ENCODE measurements at places on chromosomes 11 and 22.

- no peak for DNase-seq
Measured at GRCh38 chr11:66226101-66226500, 42.3 kb upstream of the RAB1B start.

DNA sequence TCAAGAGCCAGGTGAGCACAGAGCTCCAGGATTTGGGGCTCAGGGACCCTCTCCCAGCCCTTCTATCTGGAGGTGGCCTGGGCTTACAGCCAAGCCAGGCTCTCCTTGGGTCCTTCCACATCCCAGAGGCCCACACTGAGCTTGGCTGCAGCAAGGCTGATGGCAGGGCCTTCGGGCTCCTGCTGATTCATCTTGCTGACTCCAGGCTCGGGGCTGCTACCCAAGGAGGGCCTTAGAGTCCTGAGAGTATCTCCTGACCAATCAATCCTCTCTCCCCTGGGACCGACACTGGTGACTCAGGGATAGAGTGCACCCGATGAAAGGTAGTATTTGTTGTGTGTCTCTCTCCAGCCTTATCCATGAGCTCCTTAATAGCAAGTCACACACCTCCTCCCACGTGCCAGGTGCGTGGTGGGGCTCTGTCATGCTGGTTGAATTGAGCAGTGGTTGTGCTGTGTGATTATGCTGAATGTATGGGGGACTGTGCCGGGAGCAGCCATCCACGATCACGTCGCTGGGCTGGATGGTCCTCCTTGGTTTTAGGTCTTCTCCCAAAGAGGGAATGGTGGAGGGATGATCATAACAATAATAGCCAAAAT, 62.3 kb downstream of the GRIK4 start:
- DNase-seq, result no peak

DNA sequence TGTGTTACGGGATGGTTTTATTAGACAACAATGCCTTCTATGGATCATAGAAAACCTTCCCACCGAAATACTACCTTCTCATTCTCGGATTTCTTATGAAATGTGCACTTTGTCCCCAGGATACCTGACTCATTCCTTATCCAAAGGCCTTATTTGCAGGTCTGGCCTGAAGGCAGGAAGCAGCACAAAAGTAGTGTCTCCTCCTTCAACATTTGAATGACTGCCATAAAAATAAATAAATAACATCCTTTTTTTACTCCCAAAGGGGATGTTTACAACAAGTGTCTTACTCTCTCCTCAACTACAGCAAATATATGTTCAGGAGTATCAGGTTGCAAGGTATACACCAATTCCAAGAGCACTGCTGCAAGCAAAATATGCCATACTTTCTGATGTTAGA, 41.6 kb upstream of the PAK1 start:
- DNase-seq, result no peak

GRCh38 chr22:27614006-27614649, 187.4 kb downstream of the MN1 start:
- no peak for DNase-seq

- DNase-seq, result no peak
Measured at GRCh38 chr22:39643311-39644083, 72.9 kb downstream of the CACNA1I start.

GRCh38 chr11:58617976-58618557, 4.4 kb upstream of the CNTF start:
- no peak for DNase-seq

- no peak for DNase-seq
Measured at GRCh38 chr22:24367841-24368240, 59.6 kb upstream of the ADORA2A start.

- no peak for DNase-seq
Measured at GRCh38 chr11:72647882-72648281, 26.3 kb downstream of the PDE2A start.

DNA sequence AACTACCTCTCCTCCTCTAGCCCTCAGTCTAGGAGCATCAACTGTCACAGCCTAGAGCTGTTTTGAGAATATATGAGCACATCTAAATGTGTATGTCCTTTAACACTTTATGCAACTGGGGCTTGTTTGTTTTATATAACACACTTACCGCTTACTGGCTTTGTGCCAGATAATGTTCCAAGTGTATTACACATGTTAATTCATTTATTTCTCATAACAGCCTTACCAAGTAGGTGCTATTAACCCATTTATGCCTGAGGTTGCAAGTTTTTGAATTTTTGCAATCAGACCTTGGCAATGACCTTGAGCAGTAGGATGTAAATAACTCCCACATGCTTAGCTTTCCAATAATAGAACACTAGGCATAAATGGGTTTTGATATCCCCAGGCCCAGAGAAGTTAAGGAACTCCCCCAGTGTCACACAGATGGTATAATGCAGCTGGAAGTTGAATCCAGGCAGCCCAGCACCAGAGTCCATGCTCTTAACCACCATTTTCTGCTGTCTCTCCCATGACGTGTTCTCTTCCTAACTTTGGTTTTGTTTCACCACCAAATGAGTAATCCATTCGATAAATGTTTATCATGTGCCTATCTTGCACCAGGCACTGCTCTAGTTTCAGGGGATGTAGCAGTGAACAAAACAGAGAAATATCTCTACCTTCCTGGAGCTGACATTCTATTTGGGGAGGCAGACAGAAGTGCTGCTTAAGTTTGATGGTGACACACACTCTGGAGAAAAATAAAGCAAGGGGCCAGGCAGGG, 23.1 kb downstream of the PRDM11 start:
- DNase-seq, result no peak

GRCh38 chr22:29396126-29396525, 7.8 kb upstream of the AP1B1 start:
- DNase-seq, result no peak

- DNase-seq, result no peak
Measured at GRCh38 chr22:17884893-17885292, 110.6 kb upstream of the BID start.

DNA sequence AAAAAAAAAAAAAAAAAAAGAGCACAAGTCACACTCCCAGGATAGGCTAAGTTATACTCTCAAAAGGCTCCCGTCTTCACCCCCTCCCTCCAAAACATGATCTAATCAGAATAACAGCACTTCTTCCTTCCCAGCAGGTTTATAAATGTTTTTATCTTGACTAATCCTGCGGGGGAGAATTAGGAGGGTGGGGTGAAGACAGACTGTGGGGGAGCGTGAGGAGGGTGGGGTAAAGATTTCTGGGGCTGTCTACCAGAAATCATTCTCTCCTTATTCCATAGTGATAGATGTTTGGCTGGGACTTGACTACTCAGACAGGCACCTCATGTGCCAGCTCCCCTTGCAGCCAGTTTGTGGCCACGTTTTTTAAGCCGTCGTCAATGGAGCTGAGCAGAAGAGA, 17.0 kb downstream of the KCNE3 start:
- DNase-seq, result no peak

DNA sequence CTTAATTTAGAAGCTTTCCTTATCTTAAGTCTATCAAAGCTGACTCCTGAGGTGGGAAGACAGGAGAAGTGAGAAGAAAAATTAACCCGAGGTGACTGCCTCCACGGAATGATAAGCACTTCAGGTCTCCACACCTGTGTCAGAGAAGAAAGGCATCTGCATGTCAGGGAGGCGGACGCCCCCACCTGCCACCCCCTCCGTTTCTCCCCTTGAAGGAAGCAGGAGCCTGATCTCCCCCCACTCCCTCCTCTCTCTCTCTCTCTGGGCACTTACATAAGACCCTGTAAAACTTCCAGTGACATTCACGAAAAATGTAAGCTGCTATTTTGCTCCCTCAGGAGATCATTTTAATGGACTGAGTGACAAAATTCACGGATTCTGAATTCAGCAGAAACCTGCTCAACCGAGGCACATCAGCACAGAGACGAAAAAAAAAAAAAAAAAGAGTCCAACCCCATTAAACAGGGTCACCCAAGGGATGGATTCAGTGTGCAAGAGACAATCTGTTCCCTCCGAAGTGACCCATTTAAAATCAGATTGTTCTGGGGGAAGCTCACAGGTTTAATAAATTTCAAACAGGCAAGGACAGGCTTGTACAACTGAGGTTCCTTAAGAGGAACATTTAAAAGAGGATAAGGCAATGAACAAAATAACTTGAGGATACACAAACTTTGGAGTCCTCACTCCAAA, 1.5 kb downstream of the LARGE1 start:
- DNase-seq, result no peak

GRCh38 chr11:92035488-92035887, 189.1 kb upstream of the FAT3 start:
- DNase-seq, result no peak

GRCh38 chr11:1480191-1480554, 6.4 kb downstream of the MOB2 start:
- no peak for DNase-seq

GRCh38 chr11:86481399-86481798, 106.7 kb downstream of the CCDC81 start:
- DNase-seq, result no peak

GRCh38 chr11:95156916-95157541, 67.4 kb downstream of the ENDOD1 start:
- no peak for DNase-seq

DNA sequence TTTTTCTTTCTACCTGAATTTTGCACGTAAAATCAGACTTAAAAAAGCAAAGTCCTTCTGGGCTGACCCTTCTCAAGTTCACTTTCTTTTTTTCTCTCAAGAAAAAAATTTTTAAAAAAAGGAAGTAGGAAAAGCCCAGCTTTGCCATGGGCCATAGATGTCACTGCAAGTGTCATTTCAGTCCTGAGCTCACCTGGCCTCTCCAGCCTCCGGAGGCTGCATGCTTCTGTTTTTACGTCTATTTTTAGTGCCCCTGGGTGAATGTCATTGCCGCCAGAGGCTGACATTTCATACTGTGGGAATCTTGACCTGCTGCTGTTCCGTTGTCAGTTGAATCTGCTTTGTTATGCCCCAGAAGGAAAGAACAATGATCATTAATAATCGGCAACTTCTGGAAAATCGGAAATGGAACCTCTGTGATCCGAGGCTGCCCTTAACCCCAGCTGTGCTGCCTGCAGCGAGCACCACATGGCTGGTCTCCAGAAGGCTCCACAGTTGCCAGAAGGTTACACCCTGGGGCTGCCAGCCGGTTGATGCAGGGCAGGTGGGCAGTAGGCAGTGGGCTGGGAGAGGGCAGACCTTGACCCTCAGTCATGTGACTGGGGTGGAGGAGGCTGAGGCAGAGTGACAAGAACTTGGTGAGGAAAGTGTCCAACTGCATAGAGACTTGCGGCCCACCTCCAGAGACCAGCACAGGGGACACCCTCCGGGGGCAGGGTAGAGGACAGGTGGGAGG, 16.7 kb upstream of the MYEOV start:
- DNase-seq, result no peak

GRCh38 chr11:69358398-69359020, 64.6 kb downstream of the MYEOV start:
- no peak for DNase-seq

GRCh38 chr22:29265929-29266328, 1.9 kb downstream of the RHBDD3 start:
- no peak for DNase-seq
